ENCODE measurements at places on chromosomes 1 and 21.

GRCh38 chr21:34535886-34536285 is 23.9 kb upstream of the KCNE1 start:
- DNase-seq, result no peak

GRCh38 chr1:211903490-211904245 is 73.1 kb upstream of the LPGAT1 start:
- DNase-seq, result no peak

DNA sequence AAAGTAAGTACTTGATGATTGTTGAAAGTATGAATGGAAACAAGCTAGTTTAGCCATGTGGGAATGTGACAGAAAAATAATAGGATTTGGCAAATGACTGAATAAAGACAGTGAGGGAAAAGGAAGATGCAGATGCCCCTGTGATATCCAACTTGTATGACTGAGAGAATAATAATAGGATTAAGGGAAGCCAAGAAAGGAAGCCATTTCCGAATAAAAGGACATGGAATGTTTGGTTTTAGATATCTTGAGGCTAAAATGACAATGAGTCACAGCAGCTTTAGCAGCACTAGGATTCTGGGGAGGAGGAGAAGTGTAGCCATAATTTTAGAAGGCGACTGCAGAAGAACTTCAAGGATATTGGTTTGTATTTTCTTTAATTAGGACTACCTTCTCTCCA is 109.2 kb downstream of the TTLL7 start:
- DNase-seq, result no peak

- DNase-seq, result peak; percentile 49
These were observed 41.8 kb upstream of the ATF3 start for GRCh38 chr1:212566522-212567479.

DNA sequence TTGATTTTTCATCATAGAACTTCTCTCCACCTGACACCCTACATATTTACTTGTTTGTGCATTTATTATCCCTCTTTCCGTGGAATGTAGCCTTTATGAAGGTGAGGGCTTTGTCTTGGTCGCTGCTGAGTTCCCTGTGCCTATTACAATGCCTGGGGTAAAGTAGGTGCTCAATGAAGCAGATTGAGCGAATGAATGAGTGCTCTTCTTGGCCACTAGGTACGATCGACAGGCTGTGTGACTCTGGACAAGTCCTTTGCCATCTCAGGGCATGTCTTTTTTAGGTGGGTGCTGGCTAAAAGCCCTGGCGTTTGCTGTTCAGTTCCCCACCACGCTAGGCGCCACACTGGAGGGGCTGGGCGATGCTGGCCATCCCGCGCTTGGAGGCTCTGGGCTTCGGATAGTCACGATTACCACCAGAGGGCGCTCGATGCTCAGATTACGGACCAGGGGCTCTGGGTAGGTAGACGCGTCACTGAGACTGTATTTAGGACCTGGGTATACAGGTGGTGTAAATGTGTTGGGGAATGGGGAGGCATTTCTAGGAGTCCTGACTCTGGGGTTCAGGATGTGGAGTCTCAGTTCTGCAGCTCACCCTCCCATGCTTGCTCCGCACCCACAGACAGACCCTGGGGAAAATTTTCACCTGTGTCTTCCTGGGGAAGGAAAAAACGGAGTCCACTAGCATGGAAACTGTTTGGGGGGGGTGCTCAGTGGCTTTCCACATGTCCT is 71.0 kb upstream of the CSF3R start:
- DNase-seq, result peak; percentile 17
